HepG2 (cell line): ENCODE measurements at places on chromosomes 12 and 14. TPM values are rescaled to one million over a fixed set of nuclear protein-coding genes. Genes with fewer than 3 reads are reported as not detected.

- no peak for DNase-seq
Observed at GRCh38 chr12:9902539-9903228, 21.4 kb downstream of the KLRF2 start.

DNA sequence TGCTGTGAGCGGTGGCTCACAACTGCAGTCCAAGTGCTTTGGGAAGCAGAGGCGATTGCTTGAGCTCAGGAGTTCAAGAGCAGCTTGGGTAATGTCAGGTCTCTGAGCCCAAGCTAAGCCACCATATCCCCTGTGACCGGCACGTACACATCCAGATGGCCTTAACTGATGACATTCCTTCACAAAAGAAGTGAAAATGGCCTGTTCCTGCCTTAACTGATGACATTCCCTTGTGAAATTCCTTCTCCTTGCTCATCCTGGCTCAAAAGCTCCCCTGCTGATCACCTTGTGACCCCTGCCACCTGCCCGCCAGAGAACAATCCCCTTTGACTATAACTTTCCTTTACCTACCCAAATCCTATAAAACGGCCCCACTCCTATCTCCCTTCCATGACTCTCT, 48.6 kb downstream of the SLC25A47 start:
- no peak for DNase-seq

The SLC10A1 gene
- total RNA-seq: not detected in 2 replicates

DNA sequence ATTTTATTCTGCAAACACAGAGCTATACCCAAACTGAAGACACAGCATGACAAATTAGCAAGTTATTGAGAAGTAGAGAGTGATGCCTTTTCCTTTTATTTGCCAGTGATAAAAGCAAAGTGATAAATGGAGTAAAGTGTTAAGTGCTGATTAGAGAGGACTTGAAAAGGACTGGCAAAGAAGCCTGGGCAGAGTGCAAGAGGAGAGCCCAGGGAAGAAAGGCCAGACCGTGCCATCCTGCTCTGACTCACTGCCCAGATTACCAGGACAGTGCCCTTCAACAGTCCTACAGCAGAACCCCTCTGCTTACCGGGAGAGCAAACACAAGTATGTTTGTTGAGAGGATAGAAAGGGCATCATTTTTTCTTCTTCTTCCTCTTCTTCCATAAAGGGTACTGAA, 106.5 kb downstream of the ETV6 start:
- no peak for DNase-seq

DNA sequence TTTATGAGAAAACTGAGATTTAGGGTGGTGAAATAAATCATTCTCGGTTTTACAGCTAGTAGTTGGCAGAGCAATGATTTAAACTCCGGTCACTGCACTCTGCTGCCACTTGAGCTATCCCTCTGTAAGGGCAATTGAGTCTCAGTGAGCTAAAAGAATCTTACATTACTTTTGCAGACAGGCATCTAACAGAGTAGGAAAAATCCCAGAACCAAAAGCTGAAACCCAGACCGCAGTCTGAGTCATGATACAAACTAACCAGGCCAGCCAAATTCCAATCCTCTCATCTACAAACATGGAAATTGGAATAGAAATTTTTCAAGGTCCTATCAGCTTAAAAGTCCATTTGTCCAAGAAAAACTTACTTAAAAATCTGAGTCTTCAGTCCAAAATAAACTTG, 73.7 kb downstream of the ANKS1B start:
- peak; percentile 5 for DNase-seq

The KCNA5 gene
- total RNA-seq: not detected in 2 replicates

GRCh38 chr12:32983968-32984367, 87.4 kb upstream of the PKP2 start:
- DNase-seq: no peak

- no peak for DNase-seq
Observed at GRCh38 chr12:57549909-57550640, at the start of gene KIF5A. KIF5A (plus strand) TSS chr12:57550044; CDS start chr12:57550272, 228 bp downstream.

The SDR9C7 gene
- not detected in 2 replicates for total RNA-seq

- no peak for DNase-seq
Observed at GRCh38 chr12:25434515-25434914, 118.6 kb downstream of the LMNTD1 start.
